ENCODE measurements at places on chromosomes 6 and 20.

- no peak for DNase-seq
Observed at GRCh38 chr6:166109608-166110007, 58.0 kb downstream of the TBXT start.

DNA sequence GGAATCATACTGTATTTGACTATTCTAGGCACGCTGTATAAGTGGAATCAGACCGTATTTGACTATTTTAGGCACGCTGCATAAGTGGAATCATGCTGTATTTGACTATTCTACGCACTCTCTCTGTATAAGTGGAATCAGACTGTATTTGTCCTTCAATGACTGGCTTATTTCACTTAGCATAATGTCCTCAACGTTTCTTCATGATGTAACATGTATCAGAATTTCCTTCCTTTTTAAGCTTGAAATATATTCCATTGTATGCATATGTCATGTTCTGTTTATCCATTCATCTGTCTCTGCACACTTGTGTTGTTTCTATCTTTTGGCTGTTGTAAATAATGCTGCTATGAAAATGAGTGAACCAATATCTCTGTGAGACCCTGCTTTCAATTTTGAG lies 5.7 kb downstream of the CCDC170 start:
- DNase-seq = no peak

GRCh38 chr6:118506071-118506638 lies 41.9 kb upstream of the PLN start:
- no peak for DNase-seq

GRCh38 chr6:108167449-108168089 lies 1.7 kb downstream of the NR2E1 start:
- no peak for DNase-seq

GRCh38 chr6:34638834-34639736 lies 57.5 kb downstream of the ILRUN start:
- no peak for DNase-seq

DNA sequence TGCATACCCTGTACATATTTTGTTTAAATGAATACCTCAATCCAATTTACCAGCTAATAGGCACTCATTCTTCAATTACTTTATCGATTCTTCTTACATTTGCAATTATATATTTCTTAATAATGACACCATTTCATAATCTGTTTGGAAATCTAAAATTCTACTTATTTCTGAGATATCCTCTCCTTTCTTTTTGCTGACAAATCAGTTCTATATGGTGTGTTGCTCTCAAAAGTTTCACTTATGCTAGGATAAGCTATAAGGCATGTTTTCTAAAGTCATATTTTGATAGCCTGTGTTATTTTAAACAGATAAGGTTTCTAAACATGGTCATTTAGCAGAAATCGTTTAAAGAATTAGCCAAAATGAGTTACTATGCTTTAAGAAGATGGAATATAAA lies 140.6 kb upstream of the GJE1 start:
- DNase-seq = no peak

DNA sequence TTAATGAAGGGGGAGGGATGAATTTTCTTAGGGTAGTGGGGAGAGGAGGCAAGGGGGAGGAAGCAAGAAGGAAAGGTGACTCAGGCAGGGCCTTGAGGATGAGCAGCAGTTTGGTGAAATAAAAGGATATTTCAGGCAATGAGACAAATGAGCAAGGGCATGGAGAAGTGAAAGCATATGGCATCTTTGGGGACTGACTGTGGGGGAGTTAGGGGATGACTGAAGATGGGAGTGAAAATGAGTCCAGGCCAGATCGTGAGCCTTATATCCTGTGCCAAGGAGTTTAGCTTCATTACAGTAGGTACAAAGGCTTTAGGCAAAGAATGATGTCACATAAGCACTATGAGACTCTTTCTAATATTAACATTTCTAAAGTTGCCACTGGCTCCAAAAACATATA lies 51.9 kb downstream of the ILRUN start:
- DNase-seq = no peak

GRCh38 chr6:133980168-133980567 lies 27.1 kb downstream of the TBPL1 start:
- DNase-seq = no peak

DNA sequence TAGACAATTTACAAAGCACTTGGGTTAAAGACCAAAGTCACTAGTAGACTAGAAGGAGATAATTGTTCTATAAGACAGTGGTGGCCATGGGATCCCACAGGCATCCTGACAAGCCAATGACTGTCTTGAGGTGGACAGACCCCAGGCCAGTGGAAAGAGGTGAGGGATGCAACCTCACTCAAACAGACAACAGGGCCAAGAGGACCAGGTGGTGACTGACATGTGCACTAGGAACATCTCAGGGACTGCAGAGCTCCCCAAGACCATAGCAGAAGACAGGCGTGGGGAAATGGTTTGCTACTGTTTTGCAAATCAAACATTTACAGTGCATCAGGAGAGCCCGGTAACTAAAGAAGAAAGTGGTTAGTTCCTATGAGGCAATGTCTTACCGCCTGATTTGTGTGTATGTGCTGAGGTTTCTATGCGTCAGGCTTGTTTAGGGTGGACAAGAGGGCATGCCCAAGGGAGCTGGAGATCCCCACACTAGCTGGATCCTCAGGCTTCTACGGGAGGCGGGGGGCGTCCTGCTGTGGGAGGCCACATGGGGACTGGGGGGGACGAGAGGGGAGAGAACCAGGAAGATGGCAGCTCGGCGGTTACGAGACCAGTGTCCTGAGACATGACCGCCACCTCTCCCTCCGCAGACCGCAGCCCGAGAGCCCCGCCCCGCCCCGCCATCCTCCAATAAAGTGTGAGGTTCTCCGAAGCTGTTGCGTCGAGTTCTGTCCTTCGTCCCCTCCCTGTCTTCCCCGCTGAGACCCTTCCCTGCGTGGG lies 623 bp upstream of the MRPS26 start:
- DNase-seq = no peak

- DNase-seq = no peak
Observed at GRCh38 chr6:53264337-53264736, 84.4 kb downstream of the ELOVL5 start.

GRCh38 chr20:44614525-44614924 lies 32.1 kb downstream of the PKIG start:
- DNase-seq = no peak

GRCh38 chr6:127366282-127367022 lies 23.0 kb upstream of the ECHDC1 start:
- no peak for DNase-seq

GRCh38 chr20:47785854-47786764 lies 828 bp upstream of the SULF2 start:
- DNase-seq = no peak

- DNase-seq = no peak
Observed at GRCh38 chr6:35064290-35064689, 76.8 kb downstream of the TCP11 start.

DNA sequence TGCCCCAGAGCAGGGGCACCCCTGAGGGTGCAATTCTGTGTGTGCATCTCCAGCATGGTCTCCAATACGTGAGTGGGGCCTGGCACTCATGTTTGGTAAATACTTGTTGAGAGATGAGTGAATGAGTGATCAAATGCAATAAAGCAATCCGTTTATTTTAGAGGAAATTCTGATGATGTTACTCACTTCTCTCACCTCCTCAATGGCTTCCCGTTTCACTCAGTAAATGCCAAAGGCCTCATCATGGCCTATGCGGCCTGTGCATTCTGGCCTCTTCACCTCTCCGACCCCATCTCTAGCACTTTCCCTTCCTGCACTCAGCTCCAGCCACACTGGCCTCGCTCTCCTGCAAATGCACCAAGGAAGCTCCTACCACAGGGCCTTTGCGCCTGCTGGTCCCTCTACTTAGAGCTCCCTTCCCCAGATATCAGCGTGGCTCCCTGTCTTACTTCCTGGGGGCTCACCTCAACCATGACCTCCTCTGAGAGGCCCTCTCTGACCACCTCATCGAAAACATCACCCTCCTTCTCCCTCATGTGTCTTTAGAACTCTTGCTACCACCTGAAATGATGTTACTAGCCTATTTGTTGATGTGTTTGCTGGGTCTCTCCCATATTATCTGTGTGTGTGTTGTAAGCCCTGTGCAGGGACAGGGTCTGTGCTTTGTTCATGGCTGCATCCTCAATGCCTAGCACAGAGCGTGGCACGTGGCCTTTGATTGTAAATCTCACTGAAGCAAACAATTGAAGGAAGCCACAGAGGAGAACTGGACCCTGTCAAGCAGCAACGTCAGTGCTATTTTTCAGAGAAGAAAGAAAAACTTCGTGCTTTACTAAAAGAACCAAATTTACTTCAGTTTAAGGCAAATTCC lies 42.6 kb downstream of the RAB44 start:
- DNase-seq = no peak

DNA sequence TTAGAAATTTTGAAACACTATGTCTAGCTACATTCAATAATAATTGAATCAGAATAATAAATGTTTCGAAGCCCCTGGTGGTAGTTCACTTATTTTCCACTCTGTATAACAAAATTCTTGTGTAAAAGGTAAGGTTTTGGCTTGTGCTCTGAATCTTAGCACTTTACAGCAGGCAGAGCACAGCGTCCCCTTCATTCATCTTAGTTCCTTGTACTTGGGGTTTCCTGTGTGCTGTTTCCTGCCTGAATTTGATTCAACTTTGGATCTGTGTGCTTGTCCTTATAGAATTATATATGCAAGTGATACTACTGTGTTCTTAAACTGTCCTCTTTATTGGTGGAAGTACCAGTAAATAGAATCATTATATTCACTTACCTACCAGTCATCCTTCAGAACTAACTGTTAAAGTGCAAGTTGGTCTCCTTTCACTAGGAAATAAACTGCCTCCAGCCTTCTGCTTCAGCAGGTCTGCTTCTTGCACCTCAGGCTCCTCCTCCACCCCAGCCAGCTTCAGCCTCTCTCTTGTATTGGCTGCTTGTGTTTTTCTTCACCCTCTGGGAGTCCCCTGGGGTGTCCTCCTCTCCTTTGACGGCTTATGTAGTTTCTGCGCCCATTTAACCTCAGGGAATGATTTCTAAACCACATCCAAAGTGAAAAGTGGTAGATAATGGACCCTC lies 28.8 kb upstream of the TULP4 start:
- DNase-seq = no peak

DNA sequence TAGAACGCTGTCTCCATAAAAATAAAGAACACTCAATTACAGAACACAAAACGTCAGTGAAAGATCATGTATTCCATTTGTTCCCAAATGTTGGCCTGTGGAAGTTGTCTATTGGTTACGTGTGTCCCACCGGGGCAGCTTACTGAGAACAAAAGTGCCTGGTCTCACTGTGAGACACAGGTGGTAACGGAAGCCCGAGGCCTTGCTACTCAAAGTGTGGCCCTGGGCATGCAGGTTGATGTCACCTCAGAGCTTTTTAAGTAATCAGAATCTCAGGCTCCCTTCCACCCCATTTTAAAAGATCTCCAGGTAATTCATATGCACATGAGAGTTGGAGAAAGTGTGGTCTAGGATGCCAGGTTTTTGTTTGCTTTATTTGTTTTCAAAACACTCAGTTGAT lies 422.5 kb upstream of the OPRM1 start:
- no peak for DNase-seq

- no peak for DNase-seq
Observed at GRCh38 chr20:47664068-47664437, 121.2 kb downstream of the SULF2 start.

- DNase-seq = peak; percentile 31
Observed at GRCh38 chr20:63740627-63741353, 1.2 kb downstream of the SLC2A4RG start.

- no peak for DNase-seq
Observed at GRCh38 chr6:117110737-117111136, 154.6 kb upstream of the VGLL2 start.

GRCh38 chr20:45823949-45824835 lies 2.9 kb downstream of the TNNC2 start:
- peak; percentile 27 for DNase-seq

- DNase-seq = no peak
Observed at GRCh38 chr6:39520916-39521315, 198.4 kb upstream of the KCNK16 start.

- no peak for DNase-seq
Observed at GRCh38 chr6:157620944-157621343, 202.1 kb upstream of the SNX9 start.

All from activated effector memory CD4-positive, alpha-beta T cell treated with Interleukin-2 at 50 U/mL for 16 hours (primary cell).